Vein endothelial cell (primary cell): ENCODE measurements at places on chromosomes 13 and 19. TPM values are rescaled to one million over a fixed set of nuclear protein-coding genes. Genes with fewer than 3 reads are reported as not detected.

The TBXA2R gene
- total RNA-seq, result 1.7 and 2.0 TPM in 2 replicates

The PLVAP gene
- 13.7 and 13.8 TPM in 2 replicates for total RNA-seq

The CD70 gene
- not detected in 2 replicates for total RNA-seq

The OR7D2 gene
- total RNA-seq, result not detected in 2 replicates

The NLRP4 gene
- total RNA-seq, result not detected in 2 replicates

The GNG8 gene
- not detected in 2 replicates for total RNA-seq

The RAB8A gene
- 98.0 and 130 TPM in 2 replicates for total RNA-seq

The IZUMO2 gene
- total RNA-seq, result not detected in 2 replicates

The ZNF556 gene
- under 0.01 TPM in 1 of 2 replicates, not detected in the other for total RNA-seq

The MARCHF2 gene
- total RNA-seq, result 163 and 207 TPM in 2 replicates

The CGB8 gene
- not detected in 2 replicates for total RNA-seq

The PTH2 gene
- not detected in 2 replicates for total RNA-seq

The CYP4F2 gene
- not detected in 2 replicates for total RNA-seq

The UQCR11 gene
- 41.7 and 59.1 TPM in 2 replicates for total RNA-seq

The PLIN4 gene
- total RNA-seq, result under 0.01 TPM in 2 replicates

The TEX101 gene
- not detected in 2 replicates for total RNA-seq

The ELSPBP1 gene
- not detected in 2 replicates for total RNA-seq

The EDNRB gene
- 21.6 and 27.0 TPM in 2 replicates for total RNA-seq

The TPTE2 gene
- total RNA-seq, result not detected in 2 replicates

The HSD11B1L gene
- total RNA-seq, result 6.6 and 12.1 TPM in 2 replicates

The ZNF382 gene
- 7.3 and 7.5 TPM in 2 replicates for total RNA-seq

The ZNF66 gene
- total RNA-seq, result 4.6 and 8.1 TPM in 2 replicates

The IQCN gene
- total RNA-seq, result 0.29 and 0.33 TPM in 2 replicates

The COL4A1 gene
- total RNA-seq, result 997 and 1,365 TPM in 2 replicates

The NOTCH3 gene
- total RNA-seq, result 1.9 and 2.0 TPM in 2 replicates

The ZMYM2 gene
- 63.0 and 72.1 TPM in 2 replicates for total RNA-seq

The GJB2 gene
- not detected in 2 replicates for total RNA-seq
